ENCODE measurements at places on chromosomes 1 and 21.

DNA sequence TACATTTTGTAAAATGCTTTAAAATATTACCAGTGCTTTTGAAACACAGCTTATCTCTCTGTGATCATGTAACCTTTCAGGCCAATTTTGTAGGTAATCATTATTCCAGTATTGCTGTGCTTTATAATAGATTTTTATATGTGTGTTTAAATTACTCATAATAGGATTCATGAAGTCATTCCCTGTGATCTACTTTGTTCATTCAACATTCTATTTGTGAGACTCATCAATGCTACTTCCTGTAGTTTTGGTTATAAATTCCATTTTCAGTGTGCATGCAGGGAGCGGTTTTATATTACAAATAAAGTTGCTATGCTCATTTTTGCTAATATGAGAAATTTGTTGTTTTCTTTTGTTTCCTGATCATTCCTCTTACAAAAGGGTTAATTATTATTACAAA lies 4.1 kb upstream of the OR2M5 start:
- no peak for DNase-seq

DNA sequence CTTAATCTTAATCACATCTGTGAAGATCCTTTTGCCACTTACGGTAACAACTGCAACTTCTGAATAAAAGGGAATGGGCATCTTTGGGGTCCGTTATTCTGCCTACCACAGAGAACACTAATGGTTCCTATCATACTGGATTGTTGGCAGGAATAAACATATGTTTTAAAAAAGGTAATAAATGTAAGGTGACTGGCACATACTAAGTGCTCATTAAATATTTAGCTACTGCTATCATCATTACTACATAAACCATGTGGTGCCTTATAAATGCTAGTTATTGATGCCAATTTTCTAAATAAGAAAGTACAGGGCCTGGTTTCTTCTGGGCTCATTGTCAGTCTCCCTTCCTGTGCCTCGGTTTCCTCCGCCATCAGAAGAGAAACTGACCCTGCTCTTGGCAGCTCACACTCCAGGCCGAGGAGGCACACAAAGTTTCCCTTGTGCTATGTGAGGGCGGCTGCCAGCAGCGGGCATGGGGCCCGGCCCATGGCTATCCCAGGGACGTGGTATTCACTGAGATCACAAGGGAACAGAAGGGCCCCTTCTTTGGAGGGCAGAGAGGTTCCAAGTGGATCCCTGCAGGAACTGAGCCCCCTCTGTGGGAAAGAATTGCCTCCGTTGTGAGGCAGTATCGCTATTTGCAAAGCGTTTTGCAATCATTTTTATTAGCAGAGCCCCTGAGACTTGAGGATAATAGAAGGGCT lies 26.2 kb downstream of the NAV1 start:
- no peak for DNase-seq

- DNase-seq: no peak
Observed at GRCh38 chr21:15247613-15248012, 182.8 kb upstream of the NRIP1 start.

GRCh38 chr1:165452336-165453130 lies 7.6 kb upstream of the RXRG start:
- DNase-seq: peak; percentile 4

- DNase-seq: no peak
Observed at GRCh38 chr1:203534526-203534925, 40.6 kb downstream of the OPTC start.

DNA sequence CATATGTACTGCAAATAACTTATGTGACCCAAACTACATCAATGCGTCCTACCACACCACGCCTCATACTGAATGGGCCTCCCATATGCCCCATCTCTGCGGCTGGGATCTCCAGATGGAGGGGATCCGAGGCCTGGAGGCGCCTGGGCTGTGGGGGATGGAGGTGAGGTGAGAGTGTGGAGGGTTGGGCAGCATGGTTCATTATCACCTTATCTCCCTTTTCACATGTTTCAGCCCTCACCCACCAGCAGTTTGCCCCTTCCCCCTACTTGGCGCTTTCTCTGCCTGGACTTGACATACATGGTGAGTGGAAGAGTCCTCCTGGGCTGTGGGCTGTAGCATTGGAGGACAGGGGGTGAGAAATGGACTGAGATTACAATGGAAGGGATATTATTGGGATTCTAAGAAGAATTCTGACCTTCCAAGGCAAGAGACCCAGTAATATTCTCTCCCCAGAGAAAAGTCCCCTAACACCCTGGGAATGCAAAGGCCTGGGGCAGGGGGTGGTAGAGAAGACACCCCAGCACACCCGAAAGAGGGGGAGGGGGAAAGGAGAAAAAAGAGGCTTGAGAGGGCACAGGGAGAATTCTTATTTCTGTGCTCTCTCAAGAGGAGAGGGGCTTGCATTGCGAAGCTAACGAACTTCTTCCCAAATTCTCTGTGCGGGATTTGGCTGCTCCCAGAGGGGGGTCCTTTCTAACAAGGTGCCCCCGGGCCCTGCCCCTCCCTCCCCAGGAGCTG lies 61.4 kb downstream of the MEF2D start:
- DNase-seq: no peak

DNA sequence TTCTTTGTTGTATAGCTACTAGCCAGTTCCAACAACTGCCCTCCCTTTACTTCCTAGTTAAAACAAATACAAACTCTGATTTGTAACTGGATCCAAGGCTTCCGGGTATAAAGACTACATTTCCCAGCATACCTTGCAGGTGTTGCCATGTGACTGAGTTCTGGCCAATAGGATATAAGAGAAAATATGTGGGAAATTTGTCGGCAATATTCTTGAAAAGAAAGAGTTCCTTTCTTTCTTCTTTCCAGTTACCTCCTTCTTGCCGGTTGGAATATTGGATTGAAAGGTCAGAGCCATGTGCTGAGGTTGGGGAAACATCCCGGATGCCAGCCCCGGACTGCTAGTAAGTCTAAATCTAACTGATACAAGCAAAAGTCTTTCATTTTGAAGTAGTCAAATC lies 23.0 kb upstream of the ZBTB40 start:
- peak; percentile 82 for DNase-seq

- no peak for DNase-seq
Observed at GRCh38 chr1:62107923-62108322, 86.7 kb upstream of the L1TD1 start.

GRCh38 chr1:2438038-2438437 lies 25.7 kb upstream of the PEX10 start:
- DNase-seq: no peak

DNA sequence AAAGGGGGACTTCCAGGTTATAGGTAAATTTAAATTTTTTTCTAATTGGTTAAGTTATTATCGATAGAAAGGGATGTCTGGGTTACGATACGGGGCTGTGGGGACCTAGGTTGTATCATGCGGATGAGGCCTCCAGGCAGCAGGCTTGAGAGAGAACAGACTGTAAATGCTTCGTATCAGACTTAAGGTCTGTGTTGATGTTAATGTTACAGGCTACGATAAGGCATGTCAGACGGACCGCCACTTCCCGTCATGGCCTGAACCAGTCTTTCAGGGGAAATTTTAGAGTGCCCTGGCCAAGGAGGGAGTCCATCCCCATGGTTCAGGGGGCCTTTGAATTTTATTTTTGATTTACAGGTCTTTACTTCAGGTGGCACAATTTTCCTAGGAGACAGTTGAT lies 16.7 kb downstream of the ABCG1 start:
- no peak for DNase-seq

- no peak for DNase-seq
Observed at GRCh38 chr21:33317145-33317544, 7.6 kb upstream of the IFNAR1 start.

DNA sequence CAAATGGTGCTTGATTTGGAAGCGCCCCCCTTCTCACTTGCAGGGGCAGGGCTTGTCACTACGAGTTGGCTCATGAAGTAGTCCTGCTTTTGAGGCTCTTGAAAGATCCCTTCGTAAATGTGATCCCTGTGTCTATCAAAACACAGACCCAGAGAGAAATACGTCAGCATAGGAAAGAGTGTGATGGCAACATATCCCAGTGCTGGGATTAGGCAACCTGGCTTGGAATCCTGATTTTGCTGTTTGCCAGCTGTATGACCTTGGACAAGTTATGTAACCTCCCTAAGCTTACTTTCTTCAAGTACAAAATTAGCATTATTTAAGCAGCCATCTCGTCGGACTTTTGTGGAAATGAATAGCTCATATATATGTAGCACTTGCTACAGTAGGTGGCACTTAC lies 228.4 kb downstream of the ATG4C start:
- no peak for DNase-seq

- peak; percentile 16 for DNase-seq
Observed at GRCh38 chr1:119372503-119373086, 4.0 kb downstream of the HAO2 start.
